ENCODE measurements at places on chromosomes 13 and 19. TPM values are rescaled to one million over a fixed set of nuclear protein-coding genes. Genes with fewer than 3 reads are reported as not detected.

The C1QTNF9 gene
- total RNA-seq = not detected

The NLRP11 gene
- total RNA-seq = not detected

The SYCN gene
- total RNA-seq = not detected

DNA sequence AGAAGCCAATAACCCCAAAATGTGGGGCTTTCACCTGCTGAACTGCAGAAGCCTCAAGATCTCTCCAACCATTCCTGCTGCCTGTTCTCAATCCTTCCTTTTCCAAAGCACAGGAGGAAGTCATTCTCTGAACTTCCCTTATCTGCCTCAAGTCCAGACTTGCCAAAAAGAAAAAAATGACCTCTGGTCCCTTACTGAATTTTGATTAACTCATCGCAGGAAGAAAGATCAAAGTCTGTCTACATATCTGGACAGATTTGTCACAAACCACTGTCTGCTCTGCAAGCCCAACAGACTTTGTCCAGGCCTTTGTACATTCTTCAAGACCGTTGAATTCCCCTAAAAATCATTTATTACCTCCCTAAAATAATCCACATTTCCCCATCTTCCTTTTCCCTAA, 126.5 kb upstream of the NBEA start:
- H3K27ac ChIP-seq = no peak overlapping the region
- H3K36me3 ChIP-seq = peaks cover 20% of the 10 kb centered on the region
- H3K4me3 ChIP-seq = no peak overlapping the region

GRCh38 chr13:77390391-77390790, 63.5 kb upstream of the MYCBP2 start:
- no peaks in the 10 kb centered on the region for H3K36me3 ChIP-seq
- no peak overlapping the region for H3K4me3 ChIP-seq

DNA sequence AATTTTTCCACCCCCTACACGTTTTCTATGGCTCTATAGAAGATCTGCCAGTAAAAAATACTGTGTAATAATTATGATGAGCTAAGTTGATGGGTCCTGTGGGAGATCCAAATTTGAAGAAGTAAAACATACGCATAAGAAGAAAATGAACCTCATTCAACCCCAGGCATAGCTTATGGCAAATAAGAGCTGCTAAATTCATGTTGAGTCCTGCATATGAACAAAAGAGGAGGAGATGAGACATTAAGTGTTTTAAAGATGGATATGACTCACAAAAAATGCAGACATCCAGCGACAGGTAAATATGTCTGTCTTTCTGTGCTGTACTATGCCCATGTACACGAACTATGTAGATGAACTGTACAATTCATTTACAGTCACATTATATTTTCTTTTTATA, 101.9 kb downstream of the LIG4 start:
- no peak for DNase-seq
- H3K27me3 ChIP-seq = no peaks in the 10 kb centered on the region
- H3K4me3 ChIP-seq = no peak overlapping the region
- no peaks in the 10 kb centered on the region for H3K36me3 ChIP-seq
- H3K4me1 ChIP-seq = no peaks in the 10 kb centered on the region

DNA sequence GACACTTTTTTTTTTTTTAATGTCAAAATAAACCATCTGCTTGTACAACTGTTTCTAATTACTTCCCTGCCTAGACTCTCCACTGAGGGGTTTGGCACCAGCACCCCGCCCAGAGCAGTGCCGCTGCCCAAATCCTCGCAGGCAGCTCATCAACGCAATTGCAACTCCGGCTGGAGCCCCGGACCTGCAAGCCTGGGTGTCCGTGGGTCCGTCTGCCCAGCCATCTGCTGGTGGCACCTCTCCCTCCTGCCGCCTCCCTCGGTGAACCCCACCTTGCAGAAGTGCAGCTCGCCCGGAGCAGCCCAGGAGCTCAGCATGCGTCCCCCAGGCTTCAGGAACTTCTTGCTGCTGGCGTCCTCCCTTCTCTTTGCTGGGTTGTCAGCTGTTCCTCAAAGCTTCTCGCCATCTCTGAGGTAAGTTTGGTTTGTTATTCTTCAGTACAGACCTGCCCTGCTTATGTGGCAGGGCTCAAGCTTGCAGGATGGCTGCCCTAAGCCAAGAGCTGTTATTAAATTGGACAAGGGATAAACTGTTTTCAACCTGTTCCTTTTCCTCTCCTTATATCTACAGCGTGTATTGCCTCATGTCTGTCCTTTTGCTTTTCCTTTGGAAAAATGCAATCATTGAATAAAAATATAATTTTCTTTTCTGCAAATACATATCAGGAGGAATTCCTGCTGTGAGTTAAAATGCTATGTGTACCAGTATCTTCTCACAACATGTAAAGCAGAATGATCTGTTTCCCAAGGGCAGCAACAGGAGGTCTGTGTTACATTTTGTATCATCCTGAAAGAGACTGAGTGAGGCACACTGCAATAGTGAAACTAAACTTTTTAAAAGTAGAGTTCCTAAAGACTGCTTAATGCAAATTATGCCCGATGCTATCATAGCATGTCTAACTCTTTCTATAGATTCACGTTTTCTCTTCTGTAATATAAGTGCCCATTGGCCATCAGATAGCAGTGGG, at the start of gene ITGBL1:
TSS of gene ITGBL1 (plus strand) at position 157 of the 967 bp plus-strand sequence. CDS start at position 316, 159 bp downstream.
- H3K36me3 ChIP-seq = no peaks in the 10 kb centered on the region
- H3K4me1 ChIP-seq = peaks cover 2% of the 10 kb centered on the region

- H3K27ac ChIP-seq = no peak overlapping the region
- H3K4me3 ChIP-seq = no peak overlapping the region
- DNase-seq = no peak
Measured at GRCh38 chr13:44854313-44855060, 134.8 kb downstream of the NUFIP1 start.

DNA sequence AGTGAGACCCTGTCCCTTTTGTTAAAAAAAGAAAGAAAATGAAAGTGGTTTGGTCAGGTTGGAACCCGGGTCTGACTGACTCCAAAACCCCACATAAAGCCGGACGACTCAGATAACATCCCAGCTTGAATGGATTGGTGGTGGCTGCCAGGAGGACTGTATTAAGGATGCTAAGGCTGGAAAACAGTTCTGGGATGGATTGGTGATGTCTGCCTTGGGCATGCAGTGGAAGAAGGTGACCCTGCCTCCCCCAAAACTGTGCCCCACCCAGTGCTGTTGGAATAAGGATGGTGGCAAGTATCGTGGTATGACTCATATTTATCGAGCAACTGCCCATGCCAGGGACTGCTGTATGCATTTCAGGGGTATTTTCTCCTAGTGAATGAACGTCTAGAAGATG, 18.5 kb upstream of the COLGALT1 start:
- no peaks in the 10 kb centered on the region for H3K36me3 ChIP-seq
- no peak overlapping the region for H3K27ac ChIP-seq
- H3K27me3 ChIP-seq = no peaks in the 10 kb centered on the region

- peaks cover 16% of the 10 kb centered on the region for H3K27me3 ChIP-seq
- H3K36me3 ChIP-seq = peaks cover 11% of the 10 kb centered on the region
- DNase-seq = no peak
- H3K27ac ChIP-seq = no peak overlapping the region
- peaks cover 2% of the 10 kb centered on the region for H3K4me1 ChIP-seq
Measured at GRCh38 chr19:55352040-55352439, 2.5 kb downstream of the COX6B2 start.

GRCh38 chr13:48626726-48627451, 26.8 kb upstream of the CYSLTR2 start:
- no peaks in the 10 kb centered on the region for H3K4me1 ChIP-seq
- H3K36me3 ChIP-seq = no peaks in the 10 kb centered on the region
- H3K27me3 ChIP-seq = no peaks in the 10 kb centered on the region
- DNase-seq = no peak

- no peaks in the 10 kb centered on the region for H3K4me1 ChIP-seq
- peak within 1 kb of the TSS; percentile 95 for H3K4me3 ChIP-seq
- H3K27ac ChIP-seq = no peak within 1 kb of the TSS
Measured at GRCh38 chr19:18940769-18941627, at the start of gene HOMER3. TSS of gene HOMER3 (minus strand) at chr19:18941217. CDS start at chr19:18938982, 2,235 bp downstream.

Measured in H9 (cell line).